Astrocyte (in vitro differentiated cells and primary cell): ENCODE measurements at places on chromosomes 7 and 10. TPM values are rescaled to one million over a fixed set of nuclear protein-coding genes. Genes with fewer than 3 reads are reported as not detected.

SPDYE8 gene
- not detected in 2 replicates for total RNA-seq

DNA sequence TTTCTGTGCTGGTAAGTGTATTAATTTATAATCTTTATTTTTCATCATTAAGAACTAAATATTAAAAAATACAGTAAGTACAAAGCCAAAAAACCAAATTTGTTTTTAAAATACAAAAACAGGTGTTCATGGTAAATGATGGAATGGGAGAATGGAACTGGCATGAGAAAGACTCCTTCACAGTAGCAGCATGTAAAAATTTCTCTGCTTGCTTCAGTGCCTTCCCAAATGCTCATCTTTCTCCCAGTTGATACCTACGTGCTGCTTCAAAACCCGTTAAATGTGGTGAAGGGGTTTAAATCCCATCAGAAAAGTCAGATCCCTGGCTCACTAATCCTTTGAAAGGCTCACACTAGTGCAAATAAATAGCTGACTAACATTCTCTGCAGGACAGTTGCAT, 4.2 kb downstream of the RNF133 start:
- DNase-seq = no peak

DNA sequence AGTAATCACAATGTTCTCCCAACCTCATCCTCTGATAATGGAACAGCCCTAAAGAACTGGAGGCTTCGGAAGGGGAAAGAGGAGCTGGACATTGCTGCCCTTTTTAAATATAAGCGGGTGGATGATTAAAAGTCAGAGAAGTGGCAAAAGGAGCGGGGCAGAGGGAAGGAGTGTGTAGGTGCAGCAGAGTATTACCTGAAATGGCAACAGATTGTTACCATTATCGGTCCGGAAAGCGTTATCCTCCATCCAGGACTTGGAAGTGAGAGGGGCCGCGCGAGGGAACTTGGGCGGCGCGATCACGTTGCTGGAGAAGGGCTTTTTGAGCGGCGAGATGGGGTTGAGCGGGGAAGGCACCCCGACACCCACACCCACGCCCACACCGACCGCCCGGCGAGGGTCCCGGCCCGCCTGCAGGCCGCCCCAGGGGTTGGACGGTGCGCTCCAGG, 51.7 kb downstream of the CPEB3 start:
- DNase-seq = no peak

DNA sequence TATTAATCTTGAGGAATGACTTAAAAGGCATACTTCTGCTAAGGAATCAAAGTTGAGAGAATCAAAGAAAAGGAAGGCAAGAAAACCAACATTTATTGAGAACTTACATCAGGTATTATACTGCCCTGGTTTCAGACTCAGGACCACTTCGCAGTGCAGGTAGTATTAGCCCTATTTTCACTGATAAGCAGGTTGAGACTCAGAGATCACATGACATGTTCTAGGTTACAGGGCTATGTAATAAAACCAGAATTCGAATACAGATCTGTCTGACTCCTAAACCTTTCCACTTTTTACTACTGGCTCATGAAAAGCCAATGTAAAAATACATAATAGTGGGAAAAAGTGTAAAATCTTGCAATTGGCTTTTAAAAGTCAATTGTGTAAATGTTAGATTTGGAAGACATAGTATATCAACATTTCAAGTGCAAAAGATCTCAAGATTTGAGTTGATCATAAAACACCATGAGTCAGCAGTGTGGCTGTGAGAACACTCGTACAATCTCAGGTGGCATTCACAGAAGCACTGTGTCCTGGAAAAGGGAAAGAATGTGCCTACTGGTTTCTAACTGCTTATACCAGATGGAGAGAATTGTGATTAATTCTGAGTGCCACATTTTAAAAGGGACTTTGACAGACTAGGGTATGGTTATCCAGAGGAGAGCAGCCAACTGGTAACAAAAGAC, 195.8 kb upstream of the MKLN1 start:
- no peak for DNase-seq

DNA sequence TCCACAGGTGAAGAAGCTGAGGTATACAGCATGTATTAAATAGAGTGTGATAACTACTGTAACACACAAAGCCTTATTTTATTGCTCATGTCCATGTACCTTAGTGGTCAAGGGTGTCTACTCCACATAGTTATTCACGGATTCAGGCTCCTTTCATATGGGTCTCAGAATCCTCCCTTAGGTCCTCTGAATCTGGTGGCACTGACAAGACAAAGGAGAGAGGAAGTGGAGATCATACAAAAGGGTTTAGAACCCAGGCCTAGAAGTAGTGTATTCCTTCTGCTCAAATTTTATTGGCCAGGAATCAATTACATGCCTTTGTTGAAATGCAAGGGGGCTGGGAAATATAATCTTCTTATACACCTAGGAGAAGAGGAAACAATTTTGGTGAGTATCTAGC, 164.6 kb downstream of the PTEN start:
- DNase-seq = no peak

GDF2 gene
- total RNA-seq = not detected in 2 replicates

GRCh38 chr7:27905951-27906350, 166.0 kb downstream of the TAX1BP1 start:
- DNase-seq = no peak

GRCh38 chr7:66013938-66014337, 31.9 kb upstream of the GUSB start:
- peak; percentile 33 for DNase-seq

GRCh38 chr7:19107356-19108146, 9.9 kb downstream of the TWIST1 start:
- DNase-seq = peak; percentile 59

DNA sequence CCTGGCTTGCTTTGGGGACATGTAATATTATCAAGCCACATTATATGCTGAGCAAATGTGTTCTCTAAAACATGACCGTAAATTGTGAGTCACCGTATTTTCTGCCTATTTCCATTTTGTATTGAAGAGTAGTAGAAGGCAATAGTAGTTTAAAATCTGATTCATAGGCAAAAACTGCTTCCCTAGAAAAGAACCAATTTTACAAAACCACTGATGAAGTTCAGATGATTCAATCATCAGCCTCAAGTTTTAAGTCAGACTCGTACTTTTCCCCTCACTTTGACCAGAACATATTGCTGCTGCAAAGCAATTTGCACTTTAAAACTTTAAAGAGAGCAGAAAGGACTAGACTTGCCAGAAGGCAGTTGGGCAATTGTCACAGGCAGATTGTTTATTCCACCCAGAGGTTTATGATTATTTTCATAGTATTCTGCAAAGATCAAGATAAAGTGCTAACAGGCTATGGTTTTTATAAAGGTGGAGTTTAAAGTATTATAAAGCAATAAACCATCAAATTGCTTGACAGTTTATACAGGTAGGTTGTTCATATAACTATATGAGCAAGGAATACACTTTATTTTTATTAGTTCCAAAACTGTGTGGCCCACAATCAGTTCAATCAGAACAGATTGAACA, 168.2 kb downstream of the ETV1 start:
- DNase-seq = peak; percentile 67

- DNase-seq = no peak
Measured at GRCh38 chr7:25913598-25914224, 238.3 kb upstream of the NFE2L3 start.

DNA sequence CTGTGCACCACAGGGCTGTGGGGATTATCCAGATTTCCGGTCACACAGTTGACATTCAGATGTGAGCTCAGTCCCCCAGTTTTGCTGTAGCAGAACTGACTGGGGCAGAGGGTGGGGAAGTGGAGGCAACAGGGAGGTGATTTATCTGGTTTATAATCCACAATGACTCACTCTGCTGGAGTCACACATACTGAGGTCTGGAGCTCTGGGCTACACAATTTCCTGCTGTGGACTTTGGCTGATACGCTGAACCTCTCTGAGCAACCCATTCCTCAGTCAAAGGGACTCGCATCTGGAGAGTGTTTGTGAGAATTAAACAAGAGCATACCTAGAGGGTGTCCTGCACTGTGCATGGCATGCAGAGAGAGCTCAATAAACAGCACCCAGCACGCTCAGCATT, 64.8 kb upstream of the PLPP4 start:
- DNase-seq = peak; percentile 73

- no peak for DNase-seq
Measured at GRCh38 chr7:94433224-94433623, 38.5 kb downstream of the COL1A2 start.

DNA sequence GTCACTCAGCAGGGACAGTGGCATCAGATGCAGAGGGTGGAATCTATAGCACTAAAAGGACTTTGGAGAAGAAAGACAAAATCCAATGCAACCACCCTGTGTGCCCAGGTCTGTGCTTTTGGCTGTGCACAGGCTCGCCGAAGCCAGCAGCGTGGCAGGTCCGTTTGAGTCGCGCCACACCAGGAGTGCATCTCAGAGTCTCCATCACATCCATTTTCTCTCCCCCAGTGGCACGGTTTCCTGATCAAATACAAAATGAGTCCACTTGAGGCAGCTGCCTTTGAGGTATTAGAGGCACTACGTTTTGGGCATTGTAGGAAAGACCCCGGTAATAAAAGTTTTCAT, 23.4 kb upstream of the PROSER2 start:
- DNase-seq = no peak

DNA sequence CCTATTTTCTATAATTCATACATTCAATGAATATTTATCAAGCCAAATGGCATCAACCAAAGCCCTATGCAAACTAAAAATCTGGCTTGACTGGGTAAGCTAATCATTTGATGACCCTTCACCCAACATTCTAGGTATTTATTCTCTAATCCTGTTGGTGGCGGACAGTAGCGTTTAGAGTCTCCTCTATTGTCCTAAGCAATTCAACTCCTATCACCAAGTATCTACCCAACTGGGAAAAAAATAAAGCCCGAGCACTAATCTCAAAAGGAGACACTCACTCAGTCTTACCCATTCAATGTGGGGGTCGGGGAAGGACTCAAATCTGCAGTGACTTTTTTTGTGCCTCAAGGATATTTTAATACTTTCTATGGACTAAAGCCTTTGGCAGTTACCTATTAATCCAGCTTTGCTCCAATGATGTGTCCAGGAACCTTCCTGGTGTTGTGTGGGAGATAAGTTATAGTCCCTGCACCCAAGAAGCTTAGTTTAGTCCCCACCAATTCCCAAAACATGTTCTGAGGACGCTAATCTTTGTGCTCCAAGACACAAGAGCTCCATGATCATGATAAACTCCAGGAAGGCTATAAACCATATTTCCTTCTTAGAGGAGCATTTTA, 30.6 kb downstream of the DNMBP start:
- no peak for DNase-seq

- DNase-seq = no peak
Measured at GRCh38 chr10:128160297-128160711, 34.1 kb upstream of the MKI67 start.

CNPY1 gene
- total RNA-seq = not detected in 2 replicates

- no peak for DNase-seq
Measured at GRCh38 chr7:130971297-130971696, 237.3 kb upstream of the KLF14 start.

GRCh38 chr10:131532745-131533341, 221.3 kb upstream of the TCERG1L start:
- DNase-seq = no peak
